ENCODE measurements at places on chromosomes 6 and 20.

GRCh38 chr6:89204096-89204495, 13.1 kb downstream of the GABRR1 start:
- DNase-seq, result no peak

GRCh38 chr6:138431256-138432062, 27.4 kb downstream of the HEBP2 start:
- DNase-seq, result no peak

DNA sequence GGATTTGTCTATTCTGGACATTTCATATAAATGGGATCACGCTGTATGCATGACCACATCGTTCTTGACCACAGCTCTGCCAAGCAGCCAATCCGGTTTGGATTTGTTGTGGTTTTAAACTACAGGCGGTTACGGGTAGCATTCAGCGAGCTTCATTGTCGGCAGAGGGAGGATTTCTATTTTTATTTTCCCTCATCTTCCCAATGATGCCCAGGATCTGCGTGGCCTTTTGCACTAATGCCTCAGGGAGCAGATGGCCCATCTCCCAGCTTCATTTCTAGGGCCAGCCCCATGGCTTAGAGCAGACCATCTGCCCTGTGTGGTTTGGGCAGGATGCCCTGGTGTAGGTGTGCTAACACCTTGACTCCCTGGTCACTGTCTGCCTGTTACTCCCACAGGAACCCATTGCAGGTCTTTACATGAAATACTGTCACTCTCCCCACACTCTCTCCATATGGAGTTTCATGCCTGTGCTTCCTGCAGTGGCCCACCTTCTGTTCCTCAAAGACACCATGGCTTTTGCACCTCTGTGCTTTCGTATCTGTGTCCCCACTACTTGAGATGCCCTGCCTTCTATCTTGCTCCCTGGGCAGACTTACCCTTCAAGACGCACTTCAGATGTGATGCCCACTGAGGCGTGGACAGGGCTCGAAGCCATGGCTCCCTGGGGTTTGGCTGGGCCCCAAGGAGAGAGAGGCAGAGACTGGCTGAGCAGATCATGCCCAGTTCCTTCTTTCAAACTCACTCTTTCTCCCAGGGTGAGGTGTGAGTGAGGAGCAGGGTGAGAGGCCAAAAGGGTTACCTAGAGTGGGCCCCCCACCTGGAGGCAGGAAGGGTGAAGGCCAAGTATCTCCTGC, 26.0 kb downstream of the SDCBP2 start:
- DNase-seq, result no peak

DNA sequence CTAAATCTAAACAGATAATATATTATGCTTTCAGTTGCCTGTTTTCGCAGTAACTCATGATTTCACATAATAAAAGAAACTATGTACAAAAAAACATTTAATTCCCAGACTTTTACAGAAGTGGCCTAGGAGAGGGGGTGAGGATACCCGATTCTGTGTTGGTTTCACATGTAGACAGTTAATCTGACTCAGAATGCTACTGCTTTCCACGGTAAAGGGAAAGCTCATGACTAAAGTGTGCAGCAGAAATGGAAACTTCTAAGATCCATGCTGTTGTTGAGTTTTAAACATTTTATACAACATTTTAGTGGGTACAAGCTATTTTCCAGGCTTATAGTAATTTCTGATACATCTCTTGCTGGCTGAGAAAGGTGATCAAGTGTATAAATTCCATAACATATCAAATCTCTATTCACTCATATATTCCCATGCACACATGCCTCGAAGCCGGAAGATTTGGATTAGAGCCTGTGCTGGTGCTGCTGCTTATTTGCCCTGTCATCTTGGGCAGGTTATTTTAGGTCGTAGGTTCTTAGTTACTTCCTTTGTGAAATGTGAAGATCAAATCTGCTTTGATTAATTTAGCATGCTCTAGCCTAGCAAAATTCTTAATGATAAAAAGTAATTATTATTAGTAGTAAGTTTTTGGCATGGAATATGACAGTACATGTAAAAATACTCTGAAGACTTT, 896.7 kb upstream of the MAP3K7 start:
- DNase-seq, result no peak

DNA sequence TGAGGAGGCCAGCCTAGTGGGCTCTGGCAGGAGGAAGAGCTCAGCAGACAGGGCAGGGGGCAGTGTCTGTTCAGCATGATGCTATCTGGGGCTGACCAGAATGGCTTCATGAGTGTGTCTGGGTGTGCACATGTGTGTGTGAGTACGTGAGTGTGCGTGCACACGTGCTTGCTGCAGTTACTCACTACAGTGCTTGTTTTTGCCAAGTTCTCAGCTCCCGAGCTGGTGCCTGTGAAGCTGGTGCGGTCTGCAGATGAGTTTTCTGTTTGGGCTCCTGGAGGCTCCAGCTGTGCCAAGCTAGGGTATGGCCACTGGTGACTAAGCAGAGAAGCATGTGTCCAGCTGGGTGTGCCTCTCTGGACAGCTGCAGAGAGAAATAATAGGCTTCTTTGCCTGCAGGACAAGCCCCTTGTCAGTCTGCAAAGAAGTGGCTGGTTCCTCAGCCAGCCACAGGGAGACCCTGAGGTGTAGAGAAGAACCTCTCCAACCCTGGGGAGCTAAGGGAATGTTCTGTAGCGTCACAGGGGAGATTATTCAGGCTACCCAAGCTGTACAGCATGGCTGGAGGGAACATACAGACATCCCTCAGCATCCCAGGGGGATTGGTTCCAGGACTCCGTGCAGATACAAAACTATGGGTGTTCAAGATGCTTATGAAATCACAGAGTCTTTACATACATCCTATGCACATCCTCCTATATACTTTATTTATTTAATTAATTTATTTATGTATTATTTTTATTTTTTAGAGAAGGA, 40.2 kb upstream of the FAM50B start:
- DNase-seq, result peak; percentile 61

GRCh38 chr20:53216478-53216855, 244.3 kb downstream of the TSHZ2 start:
- no peak for DNase-seq

- DNase-seq, result no peak
Observed at GRCh38 chr20:35093267-35093884, 769 bp upstream of the TRPC4AP start.

GRCh38 chr6:14488180-14488579, 370.6 kb downstream of the CD83 start:
- DNase-seq, result no peak

- peak; percentile 82 for DNase-seq
Observed at GRCh38 chr6:125812394-125813292, 21.9 kb downstream of the NCOA7 start.

GRCh38 chr6:113879186-113880096, 22.3 kb downstream of the MARCKS start:
- DNase-seq, result peak; percentile 61

- no peak for DNase-seq
Observed at GRCh38 chr6:134437376-134437775, 119.5 kb upstream of the SGK1 start.

DNA sequence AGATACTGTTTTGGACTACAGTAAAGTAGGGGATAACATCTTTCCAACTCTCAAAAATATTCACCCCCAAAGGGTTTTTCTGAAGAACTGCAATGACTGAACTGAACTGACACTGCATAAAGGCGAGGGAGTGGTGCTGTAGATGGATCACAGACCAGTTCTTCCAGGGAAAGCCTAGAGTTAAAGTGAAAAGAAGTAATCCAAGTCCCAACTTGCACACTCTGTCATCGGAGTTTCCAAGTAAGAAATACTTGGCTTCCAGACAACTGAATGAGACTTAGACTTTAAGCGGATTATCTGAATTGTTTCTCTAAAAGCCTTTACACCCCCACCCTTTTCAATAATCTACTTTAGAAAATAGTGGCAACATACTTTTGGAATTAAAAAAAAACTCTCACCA, 134.1 kb upstream of the PREP start:
- no peak for DNase-seq

DNA sequence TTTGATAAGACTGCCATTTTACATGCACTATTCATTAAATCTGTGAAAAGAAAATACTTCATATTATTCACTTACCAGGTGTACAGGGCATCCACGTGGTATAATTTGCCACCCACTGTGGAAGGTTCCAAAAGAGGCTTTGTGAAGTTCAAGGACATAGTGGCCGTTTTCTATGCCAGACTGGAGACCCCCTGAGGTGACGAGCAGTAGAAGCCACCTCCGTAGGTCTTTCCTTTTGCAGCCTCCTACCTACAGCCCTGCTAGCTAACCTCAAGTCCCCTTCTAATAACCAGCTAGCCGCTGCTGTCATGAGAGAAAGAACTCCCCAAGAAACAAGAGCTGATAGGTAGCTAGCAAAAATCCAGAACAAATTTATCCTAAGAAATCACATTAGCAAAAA, 110.5 kb downstream of the ARHGAP18 start:
- no peak for DNase-seq

GRCh38 chr6:20402092-20402341, 338 bp downstream of the E2F3 start:
- DNase-seq, result no peak

- DNase-seq, result peak; percentile 83
Observed at GRCh38 chr6:135498185-135498841, 773 bp upstream of the AHI1 start.

GRCh38 chr6:106631346-106631745, 2.0 kb downstream of the QRSL1 start:
- no peak for DNase-seq

DNA sequence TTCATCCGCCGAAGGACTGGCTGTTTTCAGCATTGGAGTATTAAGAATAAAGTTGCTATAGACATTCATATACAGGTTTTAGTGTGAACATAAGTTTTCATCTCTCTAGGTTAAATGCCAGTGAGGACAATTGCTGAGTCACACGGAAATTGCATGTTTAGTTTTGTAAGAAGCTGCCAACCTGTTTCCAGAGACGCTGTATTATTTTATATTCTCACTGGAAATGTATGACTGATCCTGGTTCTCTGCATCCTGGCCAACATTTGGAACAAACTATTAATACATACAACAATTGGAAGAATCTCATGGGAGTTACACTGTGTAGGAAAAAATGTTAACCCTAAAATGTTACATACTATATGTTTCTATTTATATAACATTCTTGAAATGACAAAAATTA, 16.7 kb upstream of the TGM6 start:
- DNase-seq, result no peak

- no peak for DNase-seq
Observed at GRCh38 chr6:116380346-116380745, 9.6 kb downstream of the DSE start.

- DNase-seq, result no peak
Observed at GRCh38 chr6:56241124-56241802, 6.1 kb downstream of the COL21A1 start.

GRCh38 chr20:40317156-40317790, 371.8 kb downstream of the MAFB start:
- no peak for DNase-seq

GRCh38 chr6:136036601-136037000, 185.1 kb downstream of the PDE7B start:
- no peak for DNase-seq

DNA sequence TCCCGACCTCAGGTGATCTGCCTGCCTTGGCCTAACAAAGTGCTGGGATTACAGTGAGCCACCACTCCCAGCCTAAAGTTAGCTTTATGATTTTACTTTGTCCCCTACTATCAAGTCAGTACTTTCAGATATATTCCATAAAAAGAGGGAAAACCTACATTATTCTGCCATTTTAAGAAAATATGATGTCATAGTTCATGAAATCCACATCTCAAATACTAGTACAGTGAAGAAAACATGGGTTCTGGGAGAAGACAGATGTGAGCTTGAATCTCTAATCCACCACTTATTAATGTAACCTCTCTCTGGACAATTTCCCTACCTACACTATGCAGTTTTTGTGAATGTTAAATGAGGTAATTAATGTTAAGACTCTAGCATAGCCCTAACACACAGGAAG, 74.5 kb downstream of the PDE10A start:
- DNase-seq, result no peak

- no peak for DNase-seq
Observed at GRCh38 chr6:106516616-106517015, 112.7 kb downstream of the RTN4IP1 start.

GRCh38 chr6:119738425-119738824, 388.9 kb upstream of the MAN1A1 start:
- no peak for DNase-seq

DNA sequence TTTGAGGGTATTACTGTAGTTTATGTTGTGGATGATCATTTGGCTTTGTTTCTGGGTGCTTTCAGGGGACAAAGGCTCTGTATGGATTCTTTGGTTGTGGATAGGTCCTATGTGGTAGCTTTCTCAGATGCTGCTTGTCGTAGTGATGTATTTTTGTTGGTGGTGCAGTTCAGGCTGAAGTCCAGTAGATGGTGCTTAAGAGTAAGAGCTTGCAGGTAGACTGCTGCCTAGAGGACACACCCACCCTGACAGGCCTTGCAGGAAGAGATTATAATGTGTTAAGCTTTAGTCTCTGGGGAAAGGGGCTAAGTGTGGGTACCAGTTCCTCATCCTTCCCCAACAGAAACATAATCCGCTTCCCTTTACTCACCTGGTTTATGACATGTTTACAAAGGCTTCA, 62.6 kb upstream of the ADGRB3 start:
- DNase-seq, result no peak

- DNase-seq, result no peak
Observed at GRCh38 chr6:16725145-16725864, 36.0 kb downstream of the ATXN1 start.

DNA sequence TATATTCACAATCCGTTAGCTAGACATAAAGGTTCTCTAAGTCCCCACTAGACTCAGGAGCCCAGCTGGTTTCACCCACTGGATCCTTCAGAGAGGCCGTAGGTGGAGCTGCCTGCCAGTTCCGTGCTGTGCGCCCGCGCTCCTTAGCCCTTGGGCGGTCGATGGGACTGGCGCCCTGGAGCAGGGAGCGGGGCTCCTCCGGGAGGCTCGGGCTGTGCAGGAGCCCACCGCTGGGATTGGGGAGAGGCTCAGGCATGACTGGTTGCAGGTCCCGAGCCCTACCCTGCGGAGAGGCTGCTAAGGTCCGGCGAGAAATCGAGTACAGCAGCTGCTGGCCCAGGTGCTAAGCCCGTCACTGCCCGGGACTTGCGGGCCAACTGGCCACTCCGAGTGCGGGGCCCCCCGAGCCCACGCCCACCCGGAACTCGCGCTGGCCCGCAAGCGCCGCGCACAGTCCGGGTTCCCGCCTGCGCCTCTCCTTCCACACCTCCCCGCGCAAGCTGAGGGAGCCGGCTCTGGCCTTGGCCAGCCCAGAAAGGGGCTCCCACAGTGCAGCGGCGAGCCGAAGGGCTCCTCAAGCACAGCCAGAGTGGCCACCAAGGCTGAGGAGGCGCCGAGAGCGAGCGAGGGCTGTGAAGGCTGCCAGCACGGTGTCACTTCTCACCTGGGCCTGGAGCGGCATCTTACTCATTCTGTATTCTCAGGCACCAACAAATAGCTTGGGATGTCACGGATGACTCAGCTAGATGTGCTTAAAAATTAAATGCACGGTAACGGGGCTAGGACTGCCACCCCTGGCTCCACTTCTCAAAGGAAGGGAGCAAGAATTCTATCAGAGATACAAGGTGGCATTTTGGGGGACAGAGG, 44.1 kb downstream of the IRF4 start:
- no peak for DNase-seq

- DNase-seq, result no peak
Observed at GRCh38 chr6:42295677-42296076, 78.0 kb upstream of the MRPS10 start.
